Esophagus muscularis mucosa (tissue), 4 donors: ENCODE measurements at places on chromosomes 11 and 22.

- DNase-seq: no peak
Observed at GRCh38 chr11:77191429-77191822, 63.4 kb downstream of the MYO7A start.

DNA sequence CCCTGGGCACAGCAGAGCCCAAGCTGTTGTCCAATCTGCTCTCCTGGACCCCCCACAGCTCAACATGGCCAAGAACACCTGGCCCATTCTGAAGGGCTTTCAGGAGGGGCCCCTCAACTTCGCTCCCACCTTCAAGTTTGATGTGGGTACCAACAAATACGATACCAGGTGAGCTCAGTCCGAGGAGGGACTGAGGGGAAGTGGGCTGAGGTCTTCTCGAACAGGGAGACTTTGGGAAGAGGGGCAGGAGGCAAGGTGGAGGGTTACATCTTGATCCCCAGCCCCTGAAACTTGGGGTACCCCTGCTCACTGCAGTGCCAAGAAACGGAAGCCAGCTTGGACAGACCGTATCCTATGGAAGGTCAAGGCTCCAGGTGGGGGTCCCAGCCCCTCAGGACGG lies 5.4 kb downstream of the INPP5J start:
- no peak for DNase-seq

DNA sequence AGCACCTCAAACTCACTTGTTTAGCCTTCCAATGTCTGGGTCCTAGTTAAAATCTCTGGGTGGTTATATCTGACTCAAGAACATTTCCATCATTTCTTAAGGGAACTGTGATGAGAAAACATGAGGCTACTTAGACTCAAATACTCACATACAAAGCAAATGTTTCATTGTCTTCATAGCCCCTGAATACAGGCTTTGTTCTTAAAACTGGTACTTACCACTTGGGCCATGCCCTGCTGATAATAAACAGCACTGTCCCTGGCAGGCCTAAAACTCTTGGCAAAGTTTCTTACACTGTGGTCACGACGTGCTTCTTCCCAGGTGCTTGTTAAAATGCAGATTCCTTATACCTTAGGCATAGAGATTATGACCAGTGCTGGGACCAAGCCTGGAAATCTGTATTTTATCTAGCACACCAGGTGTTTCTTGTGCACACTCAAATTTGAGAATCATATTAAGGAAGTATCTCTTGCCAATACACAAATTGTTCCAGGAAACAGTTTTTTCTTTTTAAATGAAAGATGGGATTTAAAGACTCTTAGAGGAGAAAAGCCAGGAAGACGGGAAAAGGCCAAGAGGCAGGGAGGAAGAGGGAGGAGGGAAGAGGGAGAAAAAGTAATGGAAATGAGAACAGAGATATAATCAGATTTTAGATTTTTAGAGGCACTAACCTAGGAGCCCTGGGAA lies 287.9 kb upstream of the MPPED2 start:
- no peak for DNase-seq

GRCh38 chr22:35555483-35555890 lies 14.9 kb downstream of the RASD2 start:
- DNase-seq: no peak

DNA sequence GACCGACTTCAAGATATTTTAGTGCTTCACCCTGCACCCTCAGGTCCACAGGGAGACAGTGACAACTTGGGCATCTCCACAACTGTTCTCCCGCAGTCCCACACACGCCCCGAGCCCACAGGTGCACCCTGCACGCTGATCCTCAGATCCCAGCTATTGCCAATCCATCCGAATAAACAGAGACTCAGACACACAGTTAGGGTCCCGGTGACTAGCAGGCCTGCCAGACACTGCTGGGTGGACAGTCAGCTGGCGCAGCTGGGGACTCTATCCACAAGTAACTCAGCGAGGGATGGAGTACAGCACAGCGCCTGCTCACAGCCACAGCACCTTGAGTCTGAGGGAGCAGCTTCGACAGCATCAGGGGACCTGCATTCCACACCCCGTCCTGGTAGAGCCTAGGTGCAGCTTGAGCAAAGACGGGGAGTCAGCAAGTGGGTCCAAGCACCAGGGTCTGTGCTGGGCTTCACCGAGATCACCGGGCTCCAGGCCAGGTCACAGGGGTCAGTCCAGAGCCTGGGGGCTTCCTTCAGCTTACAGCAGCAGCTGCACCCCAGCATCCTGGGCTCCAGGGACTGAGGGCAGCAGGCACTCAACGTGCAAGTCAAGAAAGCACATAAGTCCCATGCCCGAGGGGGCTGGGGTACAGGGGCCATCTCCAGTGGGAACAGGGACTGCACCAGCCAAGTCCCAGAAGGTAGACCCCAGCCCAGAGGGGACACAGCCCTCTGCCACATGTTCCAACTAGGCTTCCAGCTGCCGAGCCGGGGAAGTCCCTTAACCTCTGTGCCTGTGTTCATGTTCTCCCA lies 7.6 kb downstream of the RPL3 start:
- DNase-seq: no peak
